Activated CD4-positive, alpha-beta memory T cell treated with anti-CD3 and anti-CD28 coated beads for 36 hours (primary cell): ENCODE measurements at places on chromosomes 11 and 22. TPM values are rescaled to one million over a fixed set of nuclear protein-coding genes. Genes with fewer than 3 reads are reported as not detected.

- DNase-seq = no peak
These were observed 25.0 kb upstream of the MYRF start for GRCh38 chr11:61727401-61727811.

DNA sequence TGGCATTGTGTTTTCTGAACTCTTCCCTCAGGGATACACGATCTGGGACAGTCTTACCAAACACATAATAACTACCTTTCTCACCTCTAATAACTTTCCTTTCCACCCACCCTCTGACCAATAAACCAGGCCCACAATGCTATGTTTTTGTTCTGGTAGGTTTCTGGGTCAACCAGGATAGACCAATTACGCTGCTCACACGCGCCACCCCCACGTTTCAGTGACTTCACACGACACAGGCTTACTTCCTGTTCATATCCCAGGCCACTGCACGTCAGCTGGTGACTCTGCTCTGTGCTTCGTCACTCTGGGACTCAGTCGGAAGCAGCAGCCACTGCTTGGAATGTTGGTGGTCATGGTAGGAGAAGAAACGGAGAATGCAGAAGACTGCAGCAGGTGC is 2.5 kb downstream of the KRTAP5-4 start:
- peak; percentile 64 for DNase-seq

- DNase-seq = no peak
These were observed 91.3 kb downstream of the LRRC32 start for GRCh38 chr11:76579056-76579751.

Gene MYBPC3
- total RNA-seq = not detected

- DNase-seq = no peak
These were observed 107.4 kb downstream of the ZBTB16 start for GRCh38 chr11:114166897-114167323.
